GM20000 (cell line): ENCODE measurements at places on chromosomes 3 and 15.

DNA sequence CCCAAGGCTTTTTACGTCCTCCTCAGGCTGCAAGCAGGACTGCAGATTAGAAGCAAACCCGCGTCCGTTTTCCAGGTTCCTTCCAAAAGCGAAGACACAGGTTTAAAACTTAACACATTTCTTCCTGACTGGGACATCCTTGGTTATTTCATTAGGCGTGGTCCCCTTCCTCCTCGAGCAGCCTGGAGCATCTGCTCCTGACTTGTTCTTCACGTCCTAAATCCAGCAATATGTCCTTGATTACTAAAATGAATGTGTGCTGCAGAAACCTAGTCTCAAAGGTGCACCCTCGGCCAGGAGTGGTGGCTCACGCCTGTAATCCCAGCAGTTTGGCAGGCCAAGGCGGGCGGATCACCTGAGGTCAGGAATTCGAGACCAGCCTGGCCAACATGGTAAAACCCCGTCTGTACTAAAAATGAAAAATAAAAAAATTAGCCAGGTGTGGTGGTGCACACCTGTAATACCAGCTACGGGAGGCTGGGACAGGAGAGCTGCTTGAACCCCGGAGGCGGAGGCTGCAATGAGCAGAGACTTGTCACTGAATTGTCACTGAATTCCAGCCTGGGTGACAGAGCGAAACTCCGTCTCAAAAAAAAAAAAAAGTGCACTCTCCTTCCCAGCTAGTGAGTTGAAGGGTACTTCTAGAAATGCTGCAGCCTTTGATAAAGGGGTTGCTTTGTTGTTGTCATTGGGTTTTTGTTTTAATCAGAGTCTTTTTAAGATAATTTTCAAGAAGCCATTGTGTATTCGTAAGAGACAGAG lies 842 bp upstream of the LRIG1 start:
- no peak for DNase-seq

DNA sequence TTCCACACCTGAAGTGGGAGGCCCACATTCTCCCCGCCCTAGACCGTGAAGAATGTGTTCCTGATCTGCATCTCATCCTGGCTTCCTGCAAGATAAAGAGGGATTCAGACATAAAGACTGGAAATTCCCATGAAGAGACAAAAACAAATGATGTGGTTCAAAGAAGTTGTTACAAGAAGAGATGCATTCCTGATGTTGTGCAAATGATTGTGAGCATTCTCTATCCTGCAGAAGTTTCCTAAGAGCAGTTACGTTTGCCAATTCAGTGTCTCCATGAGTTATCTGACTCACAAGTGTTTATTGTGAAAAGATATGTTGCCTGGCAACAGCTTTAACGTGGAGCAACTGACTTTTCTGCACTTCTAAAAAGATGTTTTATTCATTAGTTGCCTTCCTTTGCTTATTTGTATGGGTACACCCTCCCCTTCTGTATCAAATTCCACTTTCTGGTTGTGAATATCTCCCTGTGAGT lies 107.8 kb downstream of the ZIC4 start:
- no peak for DNase-seq

GRCh38 chr3:134485075-134485717 lies 589 bp downstream of the ANAPC13 start:
- DNase-seq: peak; percentile 23

DNA sequence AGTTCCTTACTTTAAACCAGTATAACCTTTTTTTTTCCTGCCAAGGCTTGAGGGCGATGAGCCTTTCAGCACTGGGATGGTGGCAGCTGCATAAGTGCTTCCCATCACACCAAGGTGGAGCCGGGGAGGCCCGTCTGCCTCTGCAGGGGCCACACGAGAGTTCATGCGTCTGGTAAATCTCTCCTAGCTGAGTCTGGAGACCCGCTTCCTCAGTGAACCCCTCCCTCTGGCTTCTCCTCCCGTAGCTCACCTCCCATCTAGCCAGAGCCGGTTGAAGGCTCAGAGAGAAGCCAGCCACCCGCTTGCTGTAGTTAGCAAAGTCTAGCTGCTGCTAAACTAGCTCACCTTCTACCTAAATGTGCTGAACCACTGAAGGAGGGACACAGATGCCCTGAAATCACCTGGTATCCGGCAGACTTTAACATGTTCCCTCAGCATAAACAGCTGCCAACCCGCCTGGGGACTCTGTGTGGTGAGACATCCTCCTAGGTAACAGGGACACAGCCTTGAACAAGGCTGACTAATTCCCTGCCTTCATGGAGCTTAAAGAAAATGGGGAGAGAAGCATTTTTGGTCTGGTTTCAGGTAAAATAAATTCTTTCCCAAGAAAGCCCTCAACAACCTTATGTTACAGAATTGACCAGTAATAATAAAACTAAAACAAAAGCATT lies 42.9 kb downstream of the RLBP1 start:
- no peak for DNase-seq

DNA sequence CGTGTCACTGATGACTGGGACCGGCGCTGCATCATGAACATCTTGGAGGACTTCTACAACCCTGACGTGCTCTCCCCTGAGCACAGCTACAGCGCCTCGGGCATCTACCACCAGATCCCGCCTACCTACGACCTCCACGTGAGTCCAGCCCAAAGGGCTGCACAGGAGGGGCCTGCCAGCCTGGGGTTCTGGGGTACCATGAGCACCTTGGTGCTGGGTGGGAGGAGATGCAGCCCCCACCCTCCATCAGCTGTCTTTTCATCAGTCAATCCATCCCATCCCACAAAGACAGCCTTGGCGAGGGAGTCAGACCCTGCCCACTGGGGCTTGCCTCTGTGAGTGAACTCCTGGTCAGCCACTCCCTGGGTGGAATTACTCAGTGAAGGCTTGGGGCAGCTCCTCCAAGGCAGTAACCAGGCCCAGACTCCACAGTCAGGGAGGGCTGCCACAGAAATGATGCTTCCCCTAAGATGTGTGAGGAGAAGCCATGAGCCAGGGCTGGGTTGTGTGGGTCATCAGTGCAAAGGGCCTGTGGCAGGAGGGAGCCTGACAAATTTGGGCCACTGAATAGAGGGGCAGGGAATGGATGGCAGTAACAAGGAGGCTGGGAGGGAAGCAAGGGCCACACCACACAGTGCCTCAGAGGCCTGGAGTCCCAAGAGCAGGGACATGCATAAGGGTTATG lies 47.9 kb downstream of the SEMA3G start:
- no peak for DNase-seq

- DNase-seq: no peak
Observed at GRCh38 chr3:146187334-146187950, 26.5 kb upstream of the PLOD2 start.

DNA sequence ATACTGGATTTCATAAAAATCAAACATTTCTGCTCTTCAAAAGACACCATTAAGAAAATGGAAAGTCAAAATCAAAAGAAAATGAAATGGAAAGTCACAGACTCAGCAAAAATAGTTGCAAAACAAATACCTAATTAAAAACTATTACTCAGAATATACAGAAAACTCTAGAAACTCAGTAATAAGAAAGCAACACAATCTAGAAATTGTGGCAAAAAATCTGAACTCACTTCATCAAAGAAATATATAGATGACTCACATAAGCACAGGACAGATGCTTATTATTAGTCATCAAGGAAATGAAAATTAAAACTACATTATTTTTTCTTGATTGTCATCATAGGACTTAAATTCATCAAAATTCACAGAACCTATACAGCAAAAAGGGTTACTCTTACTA lies 430.0 kb downstream of the SHQ1 start:
- DNase-seq: no peak

GRCh38 chr3:12777171-12777570 lies 18.1 kb upstream of the TMEM40 start:
- DNase-seq: no peak

DNA sequence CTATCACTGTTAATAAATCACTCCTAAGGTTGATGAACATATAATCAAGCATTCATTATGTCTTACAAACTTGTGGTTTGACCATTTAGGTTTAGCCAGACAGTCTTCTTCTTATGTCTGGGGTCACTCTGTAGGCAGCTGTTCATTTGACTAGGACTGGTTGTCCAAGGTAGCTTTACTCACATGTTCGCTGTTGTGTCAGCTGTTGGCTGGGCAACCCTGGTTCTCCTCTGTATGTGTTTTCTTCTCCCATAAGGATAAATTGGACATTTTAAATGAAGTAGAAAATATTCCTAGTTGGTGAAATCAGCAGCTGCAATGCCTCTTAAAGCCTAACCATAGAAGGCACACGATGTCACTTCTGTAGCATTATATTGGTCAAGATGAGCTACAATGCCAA lies 635.1 kb downstream of the EPHA3 start:
- DNase-seq: no peak
